Choroid plexus epithelial cell (primary cell): ENCODE measurements at places on chromosomes 6 and 20.
A peak's percentile ranks its signal among the peaks of the same experiment; 100 is the strongest.

- DNase-seq: peak; percentile 85
Measured at GRCh38 chr6:125310994-125311649, 9.4 kb upstream of the HDDC2 start.

DNA sequence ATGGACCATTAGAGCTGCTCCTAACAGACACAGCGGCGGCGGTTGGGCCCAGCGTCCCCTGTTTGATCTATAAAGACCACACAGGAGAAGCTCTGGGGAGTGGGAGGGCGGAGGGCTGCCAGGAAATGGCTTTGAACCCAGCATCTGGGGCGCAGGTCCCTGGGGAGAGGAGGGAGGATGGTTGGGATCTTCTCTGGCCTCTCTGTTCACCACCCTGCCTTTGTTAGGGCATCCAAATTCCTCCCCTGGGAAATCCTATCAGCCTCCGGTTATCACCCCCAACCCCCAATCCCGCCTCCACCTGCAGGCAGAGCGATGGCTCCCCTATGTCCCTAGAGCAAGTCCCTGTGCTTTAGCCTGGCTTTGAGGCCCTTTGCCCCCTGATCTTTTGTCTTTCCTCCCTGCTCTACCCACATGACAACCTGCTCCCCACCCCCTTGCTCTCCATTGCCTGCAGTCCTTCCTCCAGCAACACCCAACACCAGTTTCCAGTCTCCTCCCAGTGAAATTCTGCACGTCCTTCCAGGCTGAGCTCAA, 7.1 kb downstream of the XKR7 start:
- DNase-seq: no peak

DNA sequence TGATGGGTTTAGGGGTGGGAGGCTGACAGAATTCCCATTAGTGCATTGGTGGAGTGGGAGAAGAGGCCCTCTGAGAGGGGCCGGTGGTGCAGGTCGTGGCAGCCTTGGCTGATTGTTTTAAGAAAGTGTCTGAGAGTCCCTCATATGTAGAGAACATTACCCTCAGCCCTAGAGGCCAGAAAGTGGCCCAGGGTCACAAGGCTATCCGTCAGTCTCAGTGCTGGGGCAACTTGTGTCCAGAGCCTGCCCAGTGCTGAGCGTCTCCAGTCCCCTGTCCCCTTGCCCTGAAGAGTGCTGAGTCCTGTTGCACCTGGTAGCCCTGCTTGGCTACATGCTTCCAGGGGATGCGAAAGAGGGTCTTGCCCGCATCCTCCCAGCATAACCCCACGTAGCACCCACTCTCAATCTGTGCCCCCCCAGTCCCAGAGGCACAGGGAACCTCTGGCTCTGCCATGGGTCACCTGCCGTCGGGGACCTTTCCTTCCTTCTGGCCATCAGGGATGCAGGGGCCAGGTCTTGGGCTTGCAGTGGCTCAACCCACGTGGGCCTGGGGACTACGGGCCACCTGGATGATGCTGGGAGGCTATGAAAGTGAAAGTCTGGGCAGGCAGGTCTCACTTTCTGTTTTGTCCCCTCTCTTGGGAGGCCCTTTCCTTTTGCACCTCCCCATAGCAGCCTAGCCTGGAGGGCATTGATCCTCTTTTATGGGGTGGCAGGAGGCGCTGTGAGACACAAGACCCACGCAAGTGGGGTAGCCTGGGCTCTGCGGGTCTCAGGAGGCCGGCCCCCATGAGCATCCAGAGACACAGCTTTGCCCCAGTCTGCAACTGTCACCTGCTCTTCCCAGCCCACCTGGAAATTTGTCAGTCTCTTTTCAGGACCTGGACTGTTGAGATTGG, 12.2 kb downstream of the DUSP15 start:
- no peak for DNase-seq

- no peak for DNase-seq
Measured at GRCh38 chr6:11142296-11143027, 30.9 kb upstream of the ERVFRD-1 start.

DNA sequence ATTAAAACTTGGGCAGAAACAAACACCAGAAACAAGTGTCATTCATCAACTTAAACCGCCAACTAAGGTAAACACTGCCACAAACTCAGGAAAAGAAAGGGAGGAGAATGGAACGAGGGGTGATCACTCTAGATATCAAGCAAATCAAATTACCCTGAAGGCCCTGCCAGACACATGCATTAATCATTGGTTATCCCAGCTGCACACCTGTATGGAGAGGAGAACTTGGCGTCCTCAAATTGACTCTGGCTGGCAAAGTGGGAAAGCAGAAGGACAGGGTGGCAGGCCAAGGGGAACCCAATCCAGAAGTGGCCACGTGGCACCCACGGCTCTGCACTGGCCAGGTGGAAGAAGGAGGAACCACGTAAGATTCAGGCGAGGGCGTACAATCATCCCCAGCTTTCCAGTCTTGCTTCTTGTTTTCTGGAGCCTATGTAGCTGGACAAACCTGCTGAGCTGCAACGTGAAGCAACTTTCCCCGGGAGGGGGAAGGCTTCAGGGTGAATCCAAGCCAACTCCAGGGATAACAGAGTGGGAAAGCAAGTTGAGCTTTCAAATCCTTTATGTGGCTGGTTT, 156.2 kb upstream of the JARID2 start:
- DNase-seq: no peak

GRCh38 chr6:33197431-33198048, 2.9 kb downstream of the RXRB start:
- DNase-seq: peak; percentile 81

DNA sequence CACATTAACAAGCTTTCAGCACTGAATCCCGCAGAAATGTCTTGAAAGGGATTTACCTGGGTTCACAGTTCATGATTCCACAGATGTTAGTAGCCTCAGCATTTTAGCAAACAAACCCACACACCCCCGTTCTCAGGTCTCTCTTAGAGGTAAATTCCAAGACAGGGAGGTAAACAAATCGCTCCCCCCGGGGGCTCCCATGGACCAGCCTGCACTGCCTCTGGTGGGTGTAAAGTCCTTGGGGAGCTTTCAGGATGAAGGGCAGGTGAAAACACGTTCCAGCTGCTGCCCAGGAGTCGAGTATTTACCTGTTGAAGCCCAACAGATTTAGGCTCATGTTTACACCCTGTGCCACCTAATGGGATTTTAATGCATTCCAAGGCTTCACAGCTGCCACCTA, 187.0 kb upstream of the FOXQ1 start:
- no peak for DNase-seq

DNA sequence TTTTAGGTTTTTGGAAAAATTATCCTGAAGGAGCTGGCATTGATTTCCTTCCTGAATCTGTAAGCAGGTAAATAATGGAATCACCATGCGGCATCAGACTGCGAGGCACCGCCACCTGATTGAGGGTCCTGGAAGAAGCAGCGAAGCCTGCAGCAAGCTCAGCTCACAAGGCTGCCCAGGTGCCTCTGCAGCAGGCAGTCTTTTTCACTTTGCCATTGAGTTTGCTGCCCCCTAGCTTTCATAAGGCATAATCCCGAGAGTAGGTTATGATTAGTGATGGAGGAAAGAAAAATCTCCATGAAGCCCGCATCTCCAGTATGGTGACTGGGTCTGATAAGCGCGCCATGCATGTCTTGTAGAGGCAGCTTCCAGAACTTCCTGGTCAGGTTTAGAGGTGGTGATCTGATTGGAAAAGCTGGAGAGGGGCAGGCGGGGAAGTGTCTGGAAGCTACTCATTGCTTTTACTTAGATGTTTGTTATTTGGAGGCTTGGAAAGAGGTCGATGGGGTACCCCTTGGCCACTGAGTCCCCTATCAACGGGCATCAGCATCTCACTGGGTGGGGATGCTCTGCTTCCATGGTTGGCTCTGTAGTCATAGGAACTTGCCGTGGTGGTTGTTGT, 26.7 kb downstream of the IYD start:
- peak; percentile 76 for DNase-seq

- DNase-seq: no peak
Measured at GRCh38 chr20:56730003-56730402, 100.9 kb downstream of the TFAP2C start.

DNA sequence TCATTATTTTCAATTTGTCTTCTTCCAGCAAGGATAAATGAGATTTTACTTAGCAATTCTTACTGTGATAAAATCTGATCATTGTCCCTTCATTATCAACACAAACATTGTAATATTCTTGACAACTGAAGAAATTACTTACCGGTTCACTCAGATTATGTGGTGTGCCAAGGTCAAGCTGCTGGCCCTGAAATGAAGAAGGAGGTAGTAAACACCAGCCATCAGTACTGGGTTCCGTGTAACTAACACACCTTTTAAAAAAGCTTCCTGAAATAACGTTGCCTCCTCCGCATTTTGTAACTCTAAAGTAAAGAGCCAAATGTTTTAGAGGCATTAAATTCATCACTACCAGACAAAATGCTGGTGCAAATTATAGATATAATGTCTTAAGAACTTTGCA, 7.4 kb downstream of the ROS1 start:
- no peak for DNase-seq

- peak; percentile 50 for DNase-seq
Measured at GRCh38 chr20:56781108-56781739, 152.1 kb downstream of the TFAP2C start.

DNA sequence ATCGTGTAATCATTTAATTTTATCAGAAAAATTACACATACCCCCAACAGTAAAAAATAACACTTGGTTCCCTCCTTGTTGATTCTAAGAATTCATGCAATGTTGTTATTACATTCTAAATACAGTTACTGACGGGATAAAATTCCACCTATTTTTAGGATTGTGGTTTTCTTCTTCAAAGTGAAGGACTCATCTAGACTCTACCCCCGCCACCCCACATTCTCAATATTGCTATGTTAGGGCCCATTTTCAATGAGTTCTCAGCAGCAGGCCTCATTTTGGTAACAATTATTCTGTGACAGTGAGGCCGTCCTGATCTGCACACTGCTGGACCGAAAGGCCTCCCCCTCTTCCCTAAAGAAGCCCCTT, 43.5 kb downstream of the PREX1 start:
- DNase-seq: no peak

DNA sequence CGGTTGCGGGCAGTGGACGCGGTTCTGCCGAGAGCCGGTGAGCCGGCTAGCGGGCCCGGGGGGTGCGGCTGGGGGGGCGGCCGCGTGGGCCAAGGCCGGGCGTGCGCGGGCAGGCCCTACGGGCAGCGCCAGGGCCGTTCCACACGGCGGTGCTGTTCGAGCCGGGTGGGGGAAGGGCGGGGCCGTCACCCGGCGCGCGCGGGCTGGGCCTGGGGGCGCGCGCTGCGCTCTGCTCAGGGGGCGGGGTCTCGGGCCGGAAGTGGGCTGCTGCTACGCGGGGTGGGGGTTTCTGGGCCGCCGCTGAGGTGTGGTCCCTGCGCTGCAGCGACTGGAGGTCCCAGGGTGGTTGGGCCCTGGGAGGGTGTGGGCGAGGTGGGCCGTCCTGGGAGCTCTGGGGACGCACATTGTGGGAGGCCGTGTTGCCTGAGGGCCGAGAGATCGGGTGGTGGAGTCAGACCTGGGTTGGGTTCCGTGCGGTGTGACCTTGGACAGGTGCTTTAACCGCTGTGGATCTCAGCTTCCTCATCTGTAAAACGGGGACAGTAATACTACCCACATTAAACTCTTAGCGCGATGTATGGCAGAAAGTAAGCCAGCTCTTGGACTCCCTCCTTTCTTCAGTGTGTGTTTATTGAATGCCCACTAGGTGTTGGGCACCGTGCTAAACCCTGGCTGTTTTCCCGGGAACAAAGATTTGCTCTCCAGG, 391 bp downstream of the MAPRE1 start:
- DNase-seq: peak; percentile 37

DNA sequence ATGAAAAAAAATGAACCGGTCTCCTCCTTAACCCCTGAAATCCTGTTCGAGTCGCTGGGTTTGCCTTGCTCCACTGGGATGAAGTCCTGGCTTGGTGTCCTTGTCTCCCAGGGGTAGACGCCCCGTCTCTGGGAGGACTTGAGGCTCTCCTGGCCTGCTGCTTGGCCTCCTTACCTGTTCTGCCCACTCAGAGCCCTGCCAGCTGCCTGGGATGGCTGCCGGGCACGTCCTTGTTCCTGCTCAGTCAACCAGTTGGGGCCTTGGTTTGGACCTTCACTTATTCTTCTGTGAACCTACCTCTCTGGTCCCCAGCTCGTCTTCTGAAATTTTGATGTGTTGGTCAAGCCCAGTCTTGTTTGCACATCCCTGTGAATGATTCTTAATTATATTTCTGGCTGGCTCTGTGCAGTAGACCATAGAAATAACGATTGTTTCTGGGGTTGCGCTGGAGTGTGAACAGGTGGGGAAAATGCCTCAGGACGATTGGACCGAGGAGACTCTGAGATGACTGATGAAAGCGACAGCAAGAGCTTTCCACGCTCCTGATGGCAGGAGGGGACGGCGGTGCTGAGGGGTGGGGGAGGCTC, 126.5 kb upstream of the ESR1 start:
- DNase-seq: no peak

GRCh38 chr6:15330174-15330944, 84.5 kb downstream of the JARID2 start:
- DNase-seq: no peak

DNA sequence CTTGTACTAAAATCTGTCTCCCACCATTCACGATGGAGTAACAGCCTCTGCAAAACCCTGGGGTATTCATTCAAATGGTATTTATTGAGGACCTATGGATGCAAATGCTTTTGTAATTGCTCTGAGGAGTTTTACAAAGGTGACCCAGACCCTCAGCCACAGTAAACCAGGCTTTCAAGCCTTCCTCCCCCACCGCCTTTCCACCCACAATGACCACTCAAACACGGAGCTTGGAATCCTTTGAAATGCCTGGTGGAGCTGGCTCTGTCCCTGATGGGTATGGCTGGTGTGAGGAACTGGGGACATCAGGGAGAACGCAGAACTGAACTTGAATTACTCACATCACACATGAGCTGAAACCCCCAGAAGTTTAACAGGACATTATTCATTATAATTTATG, 246.4 kb downstream of the CDH26 start:
- no peak for DNase-seq

- no peak for DNase-seq
Measured at GRCh38 chr20:41196653-41197225, 59.4 kb downstream of the PLCG1 start.

GRCh38 chr20:19723051-19723450, 35.0 kb upstream of the RIN2 start:
- DNase-seq: no peak

GRCh38 chr20:16209357-16209756, 363.9 kb downstream of the KIF16B start:
- DNase-seq: no peak

DNA sequence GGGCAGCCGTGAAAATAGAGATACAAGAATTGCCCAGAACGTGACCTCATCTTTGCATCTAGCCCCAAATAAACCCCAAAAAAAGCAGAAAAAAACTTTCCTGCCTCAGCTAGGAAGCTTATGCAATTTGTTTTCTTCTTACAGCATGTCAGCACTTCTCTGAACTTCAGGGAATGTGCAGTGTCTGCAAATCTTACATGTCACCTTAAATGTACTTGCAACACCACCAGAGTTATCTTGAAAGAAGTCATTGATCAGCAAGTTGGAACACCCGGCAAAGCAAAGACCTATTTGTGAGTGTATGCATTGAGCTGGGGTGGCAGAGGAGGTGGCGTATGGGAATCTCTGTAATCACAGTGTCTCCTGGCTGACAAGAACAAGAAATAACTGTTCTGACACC, 123.4 kb downstream of the PKHD1 start:
- DNase-seq: no peak

- DNase-seq: no peak
Measured at GRCh38 chr20:54070187-54070987, at the start of gene BCAS1. Gene BCAS1 (minus strand): TSS chr20:54070594. CDS start chr20:54058718, 11,876 bp downstream.

- no peak for DNase-seq
Measured at GRCh38 chr6:119483908-119484307, 134.3 kb upstream of the MAN1A1 start.
